Esophagus squamous epithelium (tissue), 5 donors: ENCODE measurements at places on chromosomes 6 and 20. TPM values are rescaled to one million over a fixed set of nuclear protein-coding genes. Genes with fewer than 3 reads are reported as not detected.

DNA sequence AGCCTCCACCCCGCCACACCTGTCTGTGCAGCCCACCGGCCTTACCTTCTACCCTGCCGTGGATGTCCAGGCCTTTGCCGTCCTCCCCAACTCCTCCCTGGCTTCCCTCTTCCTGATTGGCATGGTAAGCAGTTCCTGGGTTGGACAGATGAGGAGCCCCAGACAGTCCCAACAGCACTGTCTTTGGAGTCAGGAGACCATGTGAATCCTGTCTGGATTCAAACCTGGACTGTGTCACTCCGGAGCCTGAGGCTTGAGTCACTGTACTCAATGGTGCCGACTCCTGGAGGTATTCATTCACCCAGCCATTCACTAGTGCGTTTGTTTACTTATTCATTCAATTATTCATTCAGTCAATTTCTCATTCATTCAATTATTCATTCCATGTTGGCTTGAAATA, 20.0 kb upstream of the LBP start:
- H3K4me3 ChIP-seq = no peak overlapping the region
- no peaks in the 10 kb centered on the region for H3K4me1 ChIP-seq
- no peaks in the 10 kb centered on the region for H3K36me3 ChIP-seq
- H3K27ac ChIP-seq = no peak overlapping the region
- no peak for DNase-seq

DNA sequence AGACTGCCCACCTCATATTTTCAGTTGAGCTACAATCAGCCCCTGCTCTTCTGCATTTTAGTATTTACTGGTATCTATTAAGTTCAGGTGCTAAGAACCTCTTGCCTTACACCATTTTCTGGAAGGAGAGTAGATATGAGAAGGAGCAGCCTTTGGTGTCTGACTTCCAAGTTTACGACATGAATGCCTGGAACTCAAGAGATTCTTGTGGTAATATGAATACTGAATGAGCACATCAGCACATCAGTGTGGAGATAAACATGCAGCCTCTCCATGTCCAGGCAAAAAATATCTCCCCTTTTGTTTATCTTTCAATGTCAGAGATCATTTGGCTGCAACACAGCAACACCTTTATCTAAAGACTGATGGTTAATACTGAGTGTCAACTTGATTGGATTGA, 65.8 kb upstream of the THEMIS start:
- H3K27me3 ChIP-seq = no peaks in the 10 kb centered on the region
- H3K4me1 ChIP-seq = no peaks in the 10 kb centered on the region
- DNase-seq = no peak
- H3K27ac ChIP-seq = no peak overlapping the region
- no peak overlapping the region for H3K4me3 ChIP-seq
- no peaks in the 10 kb centered on the region for H3K36me3 ChIP-seq

Gene INSM1
- total RNA-seq = not detected

Gene CRISP2
- total RNA-seq = not detected

Gene PRDM13
- not detected for total RNA-seq

GRCh38 chr6:1176567-1176966, 135.3 kb upstream of the FOXQ1 start:
- H3K4me1 ChIP-seq = peaks cover 4% of the 10 kb centered on the region
- H3K4me3 ChIP-seq = no peak overlapping the region
- DNase-seq = no peak
- peak overlapping the region; percentile 45 for H3K27ac ChIP-seq

DNA sequence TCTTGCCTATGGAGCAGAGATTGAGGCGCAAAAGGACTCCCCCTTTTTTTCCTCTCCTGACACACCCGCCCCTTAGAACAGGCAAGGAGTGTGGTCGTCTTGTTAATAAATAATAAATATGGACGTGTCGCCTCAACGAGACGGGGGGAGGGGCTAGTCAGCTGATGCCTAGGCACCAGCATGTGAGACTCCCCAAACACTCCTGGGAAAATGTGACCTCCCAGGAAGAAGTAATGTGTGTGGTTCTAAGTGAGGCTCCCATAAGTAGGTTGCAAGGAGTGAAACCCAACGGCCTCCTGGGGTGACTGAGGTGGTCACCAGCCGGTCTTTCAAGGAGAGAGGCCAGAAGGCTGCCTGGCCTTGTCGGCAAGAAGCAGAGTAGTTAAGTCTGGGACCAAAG, 1.1 kb upstream of the FAXC start:
- peak overlapping the region; percentile 44 for H3K4me3 ChIP-seq
- H3K36me3 ChIP-seq = no peaks in the 10 kb centered on the region
- no peak overlapping the region for H3K27ac ChIP-seq
- no peak for DNase-seq

Gene UBE2C
- 54.4 TPM for total RNA-seq
